Chondrocyte (in vitro differentiated cells): ENCODE measurements at places on chromosomes 12 and 14.

DNA sequence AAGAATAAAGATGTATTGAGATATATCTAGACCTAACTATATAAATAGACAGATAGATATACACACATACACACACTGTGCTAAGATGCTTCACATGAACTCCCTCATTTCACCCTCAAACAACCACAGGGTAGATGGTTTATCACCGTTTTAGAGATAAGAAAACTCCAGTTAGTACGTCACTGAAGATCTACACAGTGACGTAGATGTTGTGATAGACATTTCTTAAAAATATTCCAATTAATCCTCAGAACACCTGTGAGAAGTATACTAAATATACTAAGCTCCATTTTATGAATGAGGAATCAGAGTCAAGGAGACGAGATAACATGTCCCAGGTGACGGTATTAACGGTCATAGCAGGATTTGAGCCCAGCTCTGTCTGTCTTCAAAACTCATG is 31.5 kb downstream of the CCDC60 start:
- DNase-seq: no peak

DNA sequence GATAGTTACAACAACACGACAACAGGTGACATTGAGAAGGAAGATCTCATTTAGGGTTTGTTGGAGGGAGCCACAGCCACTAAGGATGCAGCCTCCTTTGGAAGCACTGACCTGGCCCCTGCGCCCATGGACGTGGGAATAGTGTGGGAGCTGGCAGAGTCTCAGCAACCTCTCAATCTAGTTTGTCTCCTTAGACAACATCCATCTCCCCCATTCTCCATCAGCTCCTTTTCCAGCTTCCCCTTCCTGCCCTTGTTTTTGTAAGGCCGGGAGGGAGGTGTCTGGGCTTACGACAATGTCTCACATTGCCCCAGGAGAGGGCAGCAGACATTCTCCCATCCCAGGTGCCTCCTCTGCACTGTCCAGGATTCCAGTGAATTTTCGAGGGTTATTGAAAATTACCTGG is 170.2 kb upstream of the PZP start:
- no peak for DNase-seq

DNA sequence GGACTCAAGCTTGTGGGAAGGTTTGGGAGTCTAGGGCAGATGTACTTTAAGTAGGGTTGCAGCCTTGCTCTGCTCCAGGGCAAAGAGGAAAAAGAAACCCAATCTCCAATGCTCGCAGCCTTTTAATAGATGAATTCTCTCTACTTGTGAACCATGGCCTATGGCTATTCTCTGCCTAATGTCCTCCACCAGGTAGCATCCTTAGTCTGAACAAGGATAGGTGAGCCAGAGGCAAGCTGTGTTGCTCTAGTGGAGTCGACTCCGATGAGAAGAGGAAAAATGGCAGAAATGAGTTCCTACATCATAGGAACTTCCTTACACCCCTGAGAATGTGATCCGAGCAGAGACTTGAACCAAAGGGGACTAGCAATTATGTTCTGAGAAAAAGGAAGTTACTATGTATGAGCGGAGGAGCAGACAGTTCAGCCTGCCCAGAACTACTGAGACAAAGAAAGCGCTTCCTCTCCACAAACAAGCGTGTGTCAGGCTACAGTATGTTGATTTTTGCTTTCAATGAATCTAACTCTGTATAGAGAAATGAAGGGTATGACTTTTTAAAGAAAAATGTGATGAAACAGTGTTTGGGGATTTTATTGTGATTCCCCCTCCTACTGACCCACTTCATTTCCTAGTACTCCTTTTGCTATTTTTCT is 153.6 kb upstream of the ARID2 start:
- no peak for DNase-seq

DNA sequence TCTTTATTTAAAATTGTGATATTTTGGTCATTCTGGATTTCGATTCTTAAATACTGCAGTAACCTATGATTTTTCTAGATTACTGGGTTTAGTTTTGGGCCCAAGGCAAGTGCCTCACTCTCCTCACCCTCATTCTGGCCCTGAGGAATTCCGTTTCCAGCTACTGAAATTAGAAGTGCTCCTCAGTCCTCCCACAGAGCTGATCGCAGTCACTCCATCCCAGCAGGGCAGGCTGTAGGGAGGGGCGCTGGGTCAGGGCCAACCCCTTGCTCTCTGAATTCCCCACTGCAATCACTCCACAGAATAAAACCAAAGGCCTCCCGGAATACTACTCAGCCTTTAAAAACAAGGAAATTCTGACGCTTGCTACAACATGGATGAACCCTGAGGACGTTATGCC is 66.5 kb upstream of the DIO3 start:
- DNase-seq: no peak

- no peak for DNase-seq
These were observed 304.7 kb downstream of the ADGRD1 start for GRCh38 chr12:131258398-131258797.

DNA sequence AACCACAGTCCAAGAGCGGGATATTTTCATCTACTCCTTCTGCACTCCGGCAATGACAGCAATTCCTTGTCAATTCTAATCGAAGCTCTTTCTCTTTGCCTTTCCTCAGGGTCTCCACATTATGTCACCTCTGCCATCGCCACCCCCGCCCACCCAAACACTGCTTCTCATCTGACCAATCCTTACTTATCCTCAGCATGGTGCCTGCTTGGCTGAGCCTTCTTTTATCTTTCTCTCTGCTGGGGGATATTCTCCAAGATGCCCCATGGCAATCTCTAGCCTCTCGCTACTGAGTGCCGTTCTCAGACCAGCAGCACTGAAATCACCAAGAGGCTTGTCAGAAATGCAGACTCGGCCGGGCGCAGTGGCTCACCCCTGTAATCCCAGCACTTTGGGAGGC is 100.6 kb downstream of the PTPRB start:
- no peak for DNase-seq

DNA sequence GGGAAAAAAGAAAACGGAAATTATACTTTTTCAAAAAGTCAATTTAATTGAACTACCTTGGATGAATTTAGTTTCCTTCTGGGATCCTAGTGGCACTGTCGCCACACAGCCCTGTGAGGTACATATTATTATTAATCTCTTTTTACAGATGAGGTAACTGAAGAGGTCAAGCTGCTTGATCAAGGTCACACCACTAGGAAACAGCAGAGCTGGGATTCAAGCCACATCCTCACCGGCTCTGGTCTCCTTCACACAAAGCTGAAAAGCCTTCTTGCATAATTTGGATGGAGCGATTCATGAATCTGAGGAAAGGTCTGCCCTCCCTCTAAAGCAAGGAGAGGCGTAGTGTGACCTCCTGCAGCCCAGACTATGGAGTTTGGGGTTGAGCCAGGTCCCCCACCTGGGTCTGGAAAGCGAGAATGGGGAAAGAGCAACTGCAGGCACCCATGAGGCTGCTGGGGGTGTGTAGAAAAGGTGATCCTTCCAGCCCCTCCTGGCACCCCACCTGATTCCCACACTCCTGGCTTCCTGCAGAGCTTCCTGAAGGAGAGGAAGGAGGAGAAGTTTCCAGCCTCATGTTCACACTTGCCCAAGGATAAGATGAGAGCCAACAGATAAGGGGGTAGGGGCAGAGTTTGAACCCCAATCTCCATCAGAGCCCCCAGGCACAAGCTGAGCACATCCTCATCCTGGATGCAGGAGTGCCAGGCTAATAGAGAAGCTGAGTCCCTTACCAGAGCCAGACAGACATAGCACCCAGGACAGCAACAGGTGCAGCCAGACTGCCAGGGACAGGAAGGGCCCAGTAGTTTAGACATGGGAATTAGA is 3.9 kb upstream of the KRT79 start:
- DNase-seq: peak; percentile 22

DNA sequence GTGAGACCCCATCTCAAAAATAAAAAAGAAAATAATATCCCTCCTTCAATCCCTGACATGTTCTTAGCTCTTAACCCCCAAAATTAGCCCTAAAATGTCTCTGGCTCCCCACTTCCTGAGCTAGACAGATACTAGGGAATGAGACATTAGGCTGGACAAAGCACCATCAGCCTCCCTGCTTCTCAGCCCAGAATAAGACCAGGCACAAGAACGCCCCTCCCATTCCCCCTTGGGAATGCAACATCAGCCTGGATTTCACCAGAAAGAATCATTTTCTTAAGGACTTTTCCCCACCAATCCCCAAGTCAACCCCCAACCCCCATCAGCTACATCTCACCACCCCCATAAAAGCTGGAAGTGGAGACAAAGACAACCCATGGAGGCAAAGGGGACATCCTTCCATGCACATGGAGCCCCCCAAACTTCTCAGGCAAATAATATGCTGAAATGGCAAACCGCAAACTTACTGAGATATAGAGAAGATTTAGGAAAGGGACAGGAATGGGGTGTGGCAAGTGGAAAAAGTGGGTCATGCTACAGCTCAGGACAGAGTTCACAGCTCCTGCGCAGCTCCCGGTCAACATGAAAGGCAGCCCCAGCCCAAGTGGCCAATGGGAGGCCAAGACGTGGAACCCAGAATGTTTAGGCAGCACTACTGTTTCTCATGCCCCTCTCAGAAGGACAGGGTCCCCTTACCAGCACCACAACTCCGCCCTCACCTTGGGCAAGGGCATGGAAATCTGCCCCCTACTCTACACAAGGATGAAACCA is 2.7 kb downstream of the CHD4 start:
- no peak for DNase-seq

DNA sequence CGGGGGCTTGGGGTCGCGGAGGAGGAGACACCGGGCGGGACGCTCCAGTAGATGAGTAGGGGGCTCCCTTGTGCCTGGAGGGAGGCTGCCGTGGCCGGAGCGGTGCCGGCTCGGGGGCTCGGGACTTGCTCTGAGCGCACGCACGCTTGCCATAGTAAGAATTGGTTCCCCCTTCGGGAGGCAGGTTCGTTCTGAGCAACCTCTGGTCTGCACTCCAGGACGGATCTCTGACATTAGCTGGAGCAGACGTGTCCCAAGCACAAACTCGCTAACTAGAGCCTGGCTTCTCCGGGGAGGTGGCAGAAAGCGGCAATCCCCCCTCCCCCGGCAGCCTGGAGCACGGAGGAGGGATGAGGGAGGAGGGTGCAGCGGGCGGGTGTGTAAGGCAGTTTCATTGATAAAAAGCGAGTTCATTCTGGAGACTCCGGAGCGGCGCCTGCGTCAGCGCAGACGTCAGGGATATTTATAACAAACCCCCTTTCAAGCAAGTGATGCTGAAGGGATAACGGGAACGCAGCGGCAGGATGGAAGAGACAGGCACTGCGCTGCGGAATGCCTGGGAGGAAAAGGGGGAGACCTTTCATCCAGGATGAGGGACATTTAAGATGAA is 630 bp downstream of the FOS start:
- no peak for DNase-seq

DNA sequence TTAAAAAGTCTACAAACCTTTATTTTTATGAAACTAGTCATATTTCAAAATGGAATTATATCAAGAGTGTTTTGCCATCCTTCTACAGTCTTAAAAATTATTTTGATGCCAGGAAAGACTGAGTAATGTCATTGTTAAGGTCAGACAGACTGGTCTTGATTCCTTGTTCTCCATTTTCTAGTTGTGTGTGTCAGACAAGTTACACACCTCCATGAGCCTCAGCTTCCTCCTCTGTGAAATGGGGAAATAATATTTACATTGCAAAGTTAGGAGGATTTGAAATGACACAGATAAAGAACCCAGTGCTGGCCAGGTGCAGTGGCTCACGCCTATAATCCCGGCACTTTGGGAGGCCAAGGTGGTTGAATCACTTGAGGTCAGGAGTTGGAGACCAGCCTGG is 47.4 kb upstream of the ELK3 start:
- DNase-seq: no peak

DNA sequence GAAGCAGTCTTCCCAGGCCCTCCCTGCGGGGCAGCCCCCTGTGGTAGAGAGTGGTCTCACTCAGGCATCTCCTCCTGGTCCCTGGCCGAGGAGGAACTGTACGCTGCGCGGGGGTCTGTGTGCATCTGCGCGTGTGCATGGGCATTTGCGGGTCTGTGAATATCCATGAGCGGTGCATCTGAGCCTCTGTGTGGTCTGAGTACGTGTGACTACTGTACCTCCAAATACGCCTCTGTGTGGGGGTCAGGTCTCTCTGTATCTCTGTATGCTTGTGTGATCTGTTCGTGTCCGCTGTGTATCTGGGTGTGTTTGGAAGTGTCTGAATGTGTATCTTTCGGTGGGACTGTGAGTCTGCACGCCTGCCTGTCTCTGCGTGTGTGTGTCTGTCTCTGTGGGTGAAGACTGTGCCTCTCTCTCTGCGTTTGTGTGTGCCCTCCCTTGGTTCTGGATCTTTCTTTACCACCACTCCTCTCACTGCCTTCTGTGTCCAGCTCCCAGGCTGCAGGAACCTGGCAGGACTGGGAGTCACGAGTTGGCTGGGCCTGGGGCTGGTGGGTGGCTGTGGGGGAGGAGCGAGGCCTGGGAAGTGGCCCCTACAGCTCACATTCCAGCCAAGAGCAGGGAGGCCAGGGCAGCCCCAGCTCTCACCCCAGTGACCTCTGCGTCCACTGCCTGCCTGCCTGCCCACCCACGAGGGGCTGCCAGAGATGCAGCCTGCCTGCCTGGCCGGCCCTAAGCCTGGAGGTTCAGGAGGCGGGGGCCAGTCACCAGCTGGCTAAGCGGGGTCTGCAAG is 1.1 kb upstream of the PGF start:
- DNase-seq: no peak
